ENCODE measurements at places on chromosomes 1 and 21.
A peak's percentile ranks its signal among the peaks of the same experiment; 100 is the strongest.

- DNase-seq, result no peak
These were observed 60.8 kb upstream of the EPS8L3 start for GRCh38 chr1:109824349-109825115.

DNA sequence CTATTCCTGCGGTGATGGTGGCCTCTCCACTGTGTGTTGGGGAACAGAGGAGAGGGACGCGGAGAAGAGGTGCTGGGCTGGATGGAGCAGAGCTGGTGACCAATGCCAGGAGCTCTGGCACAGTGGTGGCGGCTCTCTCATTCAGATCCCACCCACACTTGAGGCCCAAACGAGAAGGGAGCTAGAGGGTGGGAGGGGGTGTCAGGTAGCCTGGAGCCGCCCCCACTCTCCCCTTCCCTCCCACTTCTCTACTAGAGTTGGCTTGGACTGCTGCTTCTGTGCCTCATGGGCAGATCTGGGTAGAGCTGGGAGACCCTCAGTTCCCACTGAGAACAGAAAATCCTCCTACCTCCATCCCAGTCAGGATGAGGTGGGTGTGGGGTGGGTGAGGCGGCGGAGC, 3.5 kb downstream of the TTC39A start:
- DNase-seq, result no peak

DNA sequence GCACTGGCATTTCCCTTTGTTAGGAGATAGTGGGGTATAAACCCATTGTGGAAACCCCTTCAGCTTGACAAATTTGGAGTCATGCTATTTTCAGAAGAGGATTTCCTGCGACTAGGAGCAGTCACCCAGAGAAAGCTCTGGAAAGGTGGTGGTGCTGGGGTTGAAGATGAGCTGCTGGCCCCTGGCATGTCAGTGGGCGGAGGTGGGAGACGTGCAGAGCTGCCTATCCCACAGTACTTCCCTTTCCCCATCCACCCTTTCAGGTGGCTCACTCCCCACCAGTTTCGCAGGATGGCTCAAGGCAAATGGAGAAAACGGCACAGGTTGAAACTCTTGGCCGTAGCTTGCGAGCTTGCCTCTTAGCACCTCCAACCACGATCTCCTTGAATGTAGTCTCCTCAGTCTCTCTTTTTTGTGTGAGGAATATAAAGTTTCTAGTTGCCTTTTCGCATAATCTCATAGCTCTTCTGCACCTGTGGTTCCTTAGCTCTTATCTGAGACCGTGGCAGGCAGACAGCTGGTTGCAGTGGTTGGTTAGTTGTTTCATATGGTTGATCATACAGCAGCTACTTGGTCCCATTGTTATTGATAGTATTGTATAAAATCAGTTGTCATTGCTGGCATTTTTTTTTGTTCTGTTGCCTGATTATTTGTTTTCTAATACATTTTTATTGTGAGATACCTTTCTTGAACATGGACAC, 48.2 kb downstream of the ADARB1 start:
- DNase-seq, result no peak

DNA sequence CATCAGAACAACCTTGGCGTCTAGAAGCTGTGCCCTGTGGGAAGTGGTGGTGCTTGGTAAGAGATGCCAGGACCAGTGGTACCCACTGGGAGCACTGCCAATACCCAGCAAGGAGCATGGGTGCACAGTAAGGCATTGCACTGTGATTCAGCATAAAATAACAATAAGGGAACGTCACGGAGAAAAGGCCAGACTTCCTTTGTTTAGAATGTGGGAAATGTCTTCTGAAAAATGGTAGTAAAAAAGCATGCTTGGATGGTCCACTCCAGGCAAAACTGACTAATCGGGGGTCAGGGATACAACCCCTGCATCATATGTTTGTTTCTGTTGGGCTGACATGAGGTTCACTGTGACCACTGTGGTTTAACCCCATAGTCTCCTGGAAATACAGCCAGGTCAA, 14.7 kb downstream of the METTL18 start:
- DNase-seq, result no peak

DNA sequence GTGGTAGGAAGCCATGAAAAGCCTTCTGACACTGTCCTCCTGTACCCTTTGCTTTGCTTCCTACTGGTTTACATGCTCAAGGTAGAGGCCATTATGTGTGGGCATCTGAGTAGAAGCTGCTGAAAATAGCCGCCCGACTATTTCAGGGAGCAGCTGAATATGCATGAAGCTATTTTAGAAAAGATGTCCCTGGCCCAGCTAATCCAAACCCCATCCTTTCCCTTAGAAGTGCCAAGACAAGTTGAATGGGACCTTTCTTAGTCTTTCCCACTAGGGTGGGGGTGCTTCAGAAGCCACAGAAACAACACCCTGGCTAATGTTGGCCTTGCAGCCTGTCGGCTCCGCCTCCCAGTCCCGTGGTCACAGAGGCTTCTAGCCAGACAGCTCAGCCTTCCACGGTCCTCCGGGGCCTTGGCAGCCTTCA, 205.1 kb upstream of the EDN2 start:
- DNase-seq, result no peak

DNA sequence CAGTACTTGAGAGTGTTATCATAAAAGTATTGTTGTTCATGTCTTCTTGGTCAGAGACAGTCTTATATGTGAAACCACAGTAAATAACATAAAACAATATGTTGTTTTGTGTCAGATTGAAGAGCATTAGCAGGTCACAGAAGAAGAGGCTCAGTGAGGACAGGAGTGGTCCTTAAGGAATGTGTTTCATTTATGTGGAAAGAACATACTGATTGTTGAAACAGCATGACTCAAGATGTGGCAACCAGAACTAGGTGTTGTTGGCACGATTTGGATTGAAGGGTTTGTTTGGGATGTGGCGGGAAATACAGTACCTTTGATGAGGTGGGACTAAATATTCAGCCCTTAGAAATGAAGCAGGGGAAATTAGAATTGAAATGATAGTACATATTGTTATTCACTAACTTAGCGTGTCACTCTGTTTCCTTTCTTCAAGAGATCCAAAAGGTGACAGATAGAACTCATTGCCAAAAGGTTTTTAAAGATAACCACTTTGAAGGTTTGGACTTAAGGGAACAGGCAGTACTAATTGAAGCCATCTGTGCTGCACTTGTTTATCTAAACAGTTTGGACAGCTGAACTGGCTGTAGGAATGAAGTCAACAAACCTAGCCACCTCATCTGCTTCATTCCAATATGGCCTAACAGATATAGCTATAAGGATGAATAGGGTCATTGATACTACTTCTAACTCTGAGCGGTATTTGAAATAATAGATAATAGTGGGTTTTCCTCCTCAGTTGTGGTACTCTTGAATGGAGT, 14.4 kb downstream of the RALGPS2 start:
- no peak for DNase-seq

GRCh38 chr21:25385911-25386474, 221.3 kb downstream of the MRPL39 start:
- DNase-seq, result peak; percentile 84

DNA sequence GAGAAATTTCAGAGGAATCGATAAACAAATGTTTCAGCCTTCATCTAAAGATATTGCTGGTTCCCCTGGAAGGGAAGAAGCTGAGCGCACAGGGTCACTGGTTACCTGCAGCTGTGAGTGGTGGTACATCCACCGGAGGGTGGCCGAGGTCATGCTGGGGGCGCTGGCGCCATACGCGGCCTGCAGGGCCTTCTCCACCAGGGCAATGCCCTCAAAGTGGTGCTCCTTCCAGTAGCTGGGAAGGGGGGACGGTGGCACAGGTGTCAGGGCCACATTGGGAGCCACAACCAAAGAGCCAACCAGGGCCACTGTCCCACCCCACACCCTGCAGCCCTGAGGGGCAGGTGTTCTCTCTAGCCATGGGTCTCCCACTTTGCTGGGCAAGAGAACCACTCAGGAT, 4.7 kb downstream of the AKR7A3 start:
- no peak for DNase-seq

DNA sequence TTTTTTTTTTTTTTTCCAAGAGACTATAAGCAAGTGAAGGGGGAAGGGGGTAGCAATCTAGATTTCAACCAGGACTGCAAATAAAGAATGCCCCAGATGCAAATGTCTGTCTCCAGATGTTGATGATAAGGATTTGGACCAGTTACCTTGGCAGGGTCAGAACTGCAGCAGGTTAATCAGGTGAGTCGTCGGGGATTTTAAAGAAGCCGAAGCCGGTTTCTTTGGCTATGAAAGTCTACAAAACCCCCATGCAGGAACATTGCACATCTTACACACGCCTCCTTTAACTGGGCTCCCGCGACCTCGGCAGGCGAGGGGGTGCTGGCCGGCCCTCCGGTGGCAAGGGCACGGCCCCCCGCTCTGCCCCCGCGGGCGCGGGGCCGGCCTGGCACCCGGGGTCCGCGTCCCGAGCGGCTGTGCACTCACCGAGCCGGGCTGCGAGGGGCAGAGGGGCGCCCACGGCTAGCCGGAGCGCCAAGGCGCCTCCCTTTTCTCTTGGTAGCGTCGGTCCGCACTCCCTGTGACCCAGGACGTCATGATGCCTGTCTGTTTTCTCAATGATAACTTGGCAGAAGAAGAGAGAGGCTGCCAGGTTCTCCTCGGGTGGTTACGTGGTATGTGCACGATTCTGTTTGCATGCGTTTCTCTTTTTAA, 366.3 kb upstream of the ESRRG start:
- peak; percentile 87 for DNase-seq

GRCh38 chr1:195872376-195872775, 735.9 kb downstream of the KCNT2 start:
- DNase-seq, result no peak

- DNase-seq, result no peak
These were observed 114.6 kb downstream of the TNFSF18 start for GRCh38 chr1:172936088-172936645.

GRCh38 chr1:27120854-27121253, 34.1 kb downstream of the SLC9A1 start:
- no peak for DNase-seq

- DNase-seq, result peak; percentile 62
These were observed 7.1 kb upstream of the TPM3 start for GRCh38 chr1:154198756-154199562.

GRCh38 chr1:75731881-75732280, 7.4 kb downstream of the ACADM start:
- DNase-seq, result no peak

All from NCI-H1092 treated with DMSO at 0.1 percent for 48 hours (cell line).